ENCODE measurements at places on chromosomes 1 and 21.

- no peak for DNase-seq
Observed at GRCh38 chr1:80506216-80506615, 1294.5 kb upstream of the ADGRL2 start.

DNA sequence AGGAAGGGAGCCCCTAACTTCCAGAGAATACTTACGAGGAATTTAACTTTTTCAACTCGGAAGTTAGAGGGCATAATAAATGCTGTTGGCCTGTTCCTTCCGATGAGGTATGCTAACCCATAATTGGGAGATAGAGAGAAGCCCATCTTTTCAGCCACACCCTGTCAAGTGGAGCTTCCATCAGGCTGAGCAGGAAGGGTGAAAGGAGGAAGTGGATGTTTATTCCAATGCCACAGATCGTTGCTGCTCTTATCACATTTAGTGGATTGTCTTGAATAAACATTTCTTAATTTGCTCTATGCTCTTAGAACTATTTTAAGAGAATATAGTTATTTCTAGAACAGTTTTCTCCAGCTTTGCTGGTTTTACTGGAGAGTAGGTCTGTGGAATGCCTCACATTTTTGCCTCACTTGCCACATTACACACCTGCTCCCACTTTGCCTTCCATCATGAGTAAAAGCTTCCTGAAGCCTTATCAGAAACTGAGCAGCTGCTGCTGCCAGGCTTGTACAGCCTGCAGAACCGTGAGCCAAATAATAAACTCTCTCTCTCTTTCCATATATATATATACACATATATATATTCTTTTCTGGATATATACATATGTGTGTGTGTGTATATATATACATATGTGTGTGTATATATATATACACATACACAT lies 60.0 kb upstream of the RGS21 start:
- no peak for DNase-seq

DNA sequence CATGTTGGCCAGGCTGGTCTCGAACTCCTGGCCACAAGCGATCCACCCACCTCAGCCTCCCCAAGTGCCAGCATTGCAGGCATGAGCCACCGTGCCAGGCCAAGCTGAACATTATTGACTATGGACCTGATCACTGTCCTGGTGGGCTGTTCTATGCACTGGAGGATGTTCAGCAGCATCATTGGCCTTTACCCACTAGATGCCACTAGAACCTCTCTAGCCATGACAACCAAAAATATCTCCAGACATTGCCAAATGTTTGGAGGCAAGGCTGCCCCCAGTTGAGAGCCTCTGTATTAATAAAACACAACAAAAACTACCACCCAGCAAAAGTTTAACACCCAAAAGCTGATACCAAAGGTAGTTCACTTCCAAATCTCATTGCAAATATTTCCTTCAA lies 110.8 kb upstream of the SOD1 start:
- DNase-seq: no peak

- DNase-seq: no peak
Observed at GRCh38 chr1:228510803-228511413, 23.7 kb downstream of the RNF187 start.

DNA sequence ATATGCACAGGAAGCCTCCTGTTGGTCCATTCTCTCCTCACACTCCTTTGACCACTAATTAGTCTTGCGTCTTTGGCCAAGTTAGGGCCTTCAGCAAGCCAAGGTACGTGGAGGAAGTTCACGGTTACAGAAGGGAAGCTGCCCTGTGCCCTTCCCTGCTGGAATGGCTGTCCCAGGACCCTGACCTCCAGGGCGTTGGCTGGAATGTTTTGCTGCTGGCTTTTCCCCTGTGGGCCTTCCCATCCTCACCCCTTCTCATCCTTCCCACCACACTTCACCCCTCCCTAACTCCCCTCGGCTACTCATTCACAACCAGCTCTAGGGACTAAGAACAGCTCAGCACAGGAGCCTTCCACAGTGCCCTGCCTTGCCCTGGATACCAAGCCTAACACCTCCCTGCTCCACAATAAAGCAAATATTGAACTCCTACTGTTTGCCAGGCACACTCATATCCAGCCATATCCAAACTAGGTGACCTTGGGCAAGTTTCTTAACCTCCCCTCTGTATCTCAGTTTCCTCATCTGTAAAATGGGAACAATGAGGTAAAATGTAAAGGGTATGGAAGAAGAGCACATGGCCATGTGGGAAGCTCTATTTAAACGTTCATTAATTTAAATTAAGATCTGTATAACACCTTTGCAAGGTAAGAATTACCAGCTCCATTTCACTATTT lies 8.8 kb upstream of the CDCP2 start:
- no peak for DNase-seq

- no peak for DNase-seq
Observed at GRCh38 chr1:22117851-22118250, 25.0 kb downstream of the WNT4 start.
